Cardiac ventricle fibroblast (primary cell): ENCODE measurements at places on chromosomes 16 and 17. TPM values are rescaled to one million over a fixed set of nuclear protein-coding genes. Genes with fewer than 3 reads are reported as not detected.

Gene SHCBP1
- total RNA-seq = 3.0 and 3.4 TPM in 2 replicates

Gene SSTR5
- total RNA-seq = not detected in 2 replicates

Gene STX1B
- total RNA-seq = 0.25 and 0.29 TPM in 2 replicates

Gene C16orf92
- not detected in 2 replicates for total RNA-seq

Gene NPIPA5
- total RNA-seq = 2.9 and 5.5 TPM in 2 replicates

Gene SEPHS2
- total RNA-seq = 23.2 and 25.8 TPM in 2 replicates

Gene LPO
- not detected in 2 replicates for total RNA-seq

Gene FKBP10
- total RNA-seq = 395 and 437 TPM in 2 replicates

Gene AOC3
- 3.3 and 6.3 TPM in 2 replicates for total RNA-seq

Gene PRSS22
- not detected in 2 replicates for total RNA-seq

Gene CCDC200
- not detected in 2 replicates for total RNA-seq

Gene TP53TG3
- not detected in 2 replicates for total RNA-seq

Gene CARHSP1
- 91.6 and 125 TPM in 2 replicates for total RNA-seq

Gene PAFAH1B1
- total RNA-seq = 37.1 and 50.6 TPM in 2 replicates

Gene KIF2B
- not detected in 2 replicates for total RNA-seq

Gene TMED6
- not detected in 2 replicates for total RNA-seq

Gene SLC13A5
- not detected in 2 replicates for total RNA-seq

Gene TMEM114
- not detected in 2 replicates for total RNA-seq

Gene RASL10B
- 2.4 and 2.6 TPM in 2 replicates for total RNA-seq

Gene PDIA2
- 0.94 TPM in 1 of 2 replicates, not detected in the other for total RNA-seq

Gene DNAH9
- not detected in 2 replicates for total RNA-seq

Gene HBA1
- 11.8 TPM in 1 of 2 replicates, not detected in the other for total RNA-seq

Gene ZDHHC7
- total RNA-seq = 50.4 and 59.2 TPM in 2 replicates

Gene TPSG1
- total RNA-seq = 0.15 TPM in 1 of 2 replicates, not detected in the other

Gene CD300LB
- total RNA-seq = not detected in 2 replicates

Gene CMTM1
- total RNA-seq = 0.25 and 1.2 TPM in 2 replicates

Gene SPNS3
- not detected in 2 replicates for total RNA-seq

Gene EXOC3L1
- 0.69 and 1.3 TPM in 2 replicates for total RNA-seq

Gene EEF2K
- total RNA-seq = 22.3 and 23.0 TPM in 2 replicates

Gene TCAP
- total RNA-seq = 0.25 TPM in 1 of 2 replicates, not detected in the other

Gene WFDC1
- 0.10 TPM in 1 of 2 replicates, not detected in the other for total RNA-seq

Gene CX3CL1
- 3.4 and 5.6 TPM in 2 replicates for total RNA-seq

Gene PPP1R27
- not detected in 2 replicates for total RNA-seq

Gene LGALS9B
- not detected in 2 replicates for total RNA-seq

Gene LRRC75A
- 0.10 TPM in 1 of 2 replicates, not detected in the other for total RNA-seq

Gene CHD9NB
- total RNA-seq = 5.1 and 7.8 TPM in 2 replicates

Gene MC1R
- total RNA-seq = 4.4 and 6.1 TPM in 2 replicates

Gene C16orf54
- not detected in 2 replicates for total RNA-seq

Gene CDK3
- total RNA-seq = 1.6 and 2.4 TPM in 2 replicates

Gene PRDM7
- not detected in 2 replicates for total RNA-seq

Gene CNTNAP4
- total RNA-seq = 0.05 TPM in 1 of 2 replicates, not detected in the other

Gene DNAH3
- not detected in 2 replicates for total RNA-seq

Gene LRRC37A3
- total RNA-seq = 2.6 and 4.9 TPM in 2 replicates

Gene KRT27
- total RNA-seq = not detected in 2 replicates

Gene GSG1L2
- not detected in 2 replicates for total RNA-seq

Gene CACNG5
- not detected in 2 replicates for total RNA-seq

Gene HOXB1
- total RNA-seq = not detected in 2 replicates

Gene RTN4RL1
- 2.6 and 4.8 TPM in 2 replicates for total RNA-seq

Gene FOXK2
- total RNA-seq = 23.2 and 24.8 TPM in 2 replicates

Gene TBC1D3
- total RNA-seq = not detected in 2 replicates

Gene RHBDL3
- 0.05 and 0.12 TPM in 2 replicates for total RNA-seq

Gene ASPA
- 7.0 and 7.8 TPM in 2 replicates for total RNA-seq

Gene COPZ2
- total RNA-seq = 50.2 and 55.9 TPM in 2 replicates

Gene CCDC154
- 0.39 TPM in 1 of 2 replicates, not detected in the other for total RNA-seq

Gene CYGB
- total RNA-seq = 126 and 147 TPM in 2 replicates

Gene TBC1D3L
- total RNA-seq = 1.9 and 4.1 TPM in 2 replicates

Gene CA4
- not detected in 2 replicates for total RNA-seq

Gene C17orf107
- total RNA-seq = 4.3 and 5.4 TPM in 2 replicates
